ENCODE measurements at places on chromosomes 1 and 21.

DNA sequence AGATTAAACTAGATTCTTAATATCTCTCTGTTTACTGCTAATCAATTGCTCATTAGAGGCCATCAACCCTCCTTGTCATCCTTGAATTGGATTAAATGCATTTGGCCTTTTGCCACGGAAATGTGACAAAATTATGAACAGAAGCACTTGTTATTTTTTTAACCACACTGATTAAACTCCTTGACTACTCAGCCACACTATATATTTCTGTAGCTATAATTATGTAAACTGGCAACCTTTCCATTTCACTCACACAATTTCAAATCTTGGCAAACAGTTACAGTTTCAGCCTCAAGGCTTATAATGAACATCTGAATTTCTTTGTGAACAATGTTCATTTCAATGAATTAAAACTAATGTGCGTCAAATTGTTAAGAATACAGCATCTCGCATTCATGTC is 10.1 kb downstream of the ADAMTS5 start:
- DNase-seq = no peak

- no peak for DNase-seq
Observed at GRCh38 chr1:226606311-226607267, 58.0 kb downstream of the STUM start.

GRCh38 chr1:218456444-218456843 is 111.3 kb downstream of the TGFB2 start:
- DNase-seq = peak; percentile 54

- no peak for DNase-seq
Observed at GRCh38 chr21:32253215-32253641, 25.6 kb downstream of the MIS18A start.

DNA sequence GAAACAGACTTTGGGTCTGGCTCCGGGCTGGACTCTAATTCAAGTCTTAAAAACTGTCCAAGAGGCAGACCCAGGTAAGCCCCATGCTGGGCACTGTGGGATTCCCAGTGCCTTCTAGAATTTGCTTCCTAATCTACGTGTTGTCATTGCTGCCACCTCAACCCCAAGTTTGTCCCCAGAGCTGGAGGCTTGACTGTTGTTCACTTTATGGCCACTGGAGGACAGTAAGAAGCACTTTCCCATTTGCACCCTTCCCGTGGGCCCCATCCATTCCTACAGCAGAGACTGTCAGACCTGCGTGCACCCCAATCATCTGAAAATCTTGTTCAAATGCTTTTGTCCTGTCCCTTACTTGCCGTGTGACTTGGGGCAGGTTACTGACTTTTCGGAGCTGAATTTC is 29.4 kb upstream of the VASH2 start:
- peak; percentile 23 for DNase-seq

DNA sequence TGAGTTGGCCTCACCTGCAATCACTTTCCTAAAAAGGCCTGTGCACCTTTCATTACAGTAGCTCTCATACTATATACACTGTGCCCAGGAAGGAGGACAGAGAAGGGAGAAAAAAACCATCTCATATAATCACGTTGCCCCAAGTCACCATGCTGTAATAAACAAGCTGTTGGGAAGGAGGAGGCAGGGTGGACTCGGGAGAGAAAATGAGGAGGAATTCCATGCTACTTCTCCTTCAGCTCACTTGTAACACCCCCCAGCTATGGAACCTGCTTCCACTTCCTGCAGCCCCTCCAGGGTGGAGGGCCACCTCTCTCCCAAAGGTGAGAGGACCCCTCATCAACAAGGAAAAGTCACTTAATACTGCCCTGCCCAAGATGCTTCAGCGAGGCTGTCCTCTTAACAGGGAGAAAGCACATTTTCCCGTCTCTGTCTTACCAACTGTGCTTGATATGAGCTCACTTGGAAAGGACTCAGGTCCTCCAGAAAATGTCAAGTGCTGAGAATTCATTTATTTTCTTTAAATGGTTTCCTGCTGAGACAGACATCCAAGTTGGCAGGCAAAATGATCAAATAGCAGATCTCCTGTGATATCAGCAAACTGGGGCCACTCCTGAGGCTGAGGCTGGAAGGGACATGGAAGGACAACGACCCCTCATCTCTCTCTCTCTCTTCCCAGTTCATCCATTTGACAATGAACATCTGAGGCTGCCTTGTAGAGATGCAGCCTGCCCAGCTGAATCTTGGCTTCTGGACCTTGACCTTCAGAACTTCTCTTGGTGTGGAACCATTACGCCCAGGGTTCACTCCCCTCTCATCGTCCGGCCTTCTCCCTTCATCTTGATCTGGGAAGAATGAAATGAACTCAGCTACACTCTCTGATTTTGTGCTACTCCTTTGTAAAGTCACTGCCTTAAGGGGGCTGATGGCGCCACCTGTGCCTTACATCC is 54.0 kb downstream of the CAPN9 start:
- DNase-seq = no peak

DNA sequence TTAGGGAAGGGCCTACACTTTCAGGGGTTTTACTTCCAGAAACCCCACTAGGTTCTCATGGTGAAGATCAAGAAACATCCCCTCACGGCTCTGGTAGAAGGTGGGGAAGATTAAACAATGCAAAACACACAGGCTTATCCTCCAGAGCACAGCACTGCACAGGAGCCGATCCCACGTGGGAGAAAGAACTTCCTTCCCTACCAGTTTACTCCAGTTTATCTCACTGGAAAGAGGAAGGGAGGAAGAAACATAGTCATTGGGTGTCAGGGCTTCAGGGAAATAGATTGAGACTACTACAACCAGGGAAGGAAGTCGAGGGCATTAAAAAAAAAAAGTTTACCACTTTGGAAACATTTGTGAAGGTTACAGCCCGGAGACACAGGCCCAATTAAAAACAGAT is 164.4 kb downstream of the NTPCR start:
- DNase-seq = peak; percentile 81

GRCh38 chr1:40360631-40361030 is 12.9 kb upstream of the SMAP2 start:
- DNase-seq = no peak

DNA sequence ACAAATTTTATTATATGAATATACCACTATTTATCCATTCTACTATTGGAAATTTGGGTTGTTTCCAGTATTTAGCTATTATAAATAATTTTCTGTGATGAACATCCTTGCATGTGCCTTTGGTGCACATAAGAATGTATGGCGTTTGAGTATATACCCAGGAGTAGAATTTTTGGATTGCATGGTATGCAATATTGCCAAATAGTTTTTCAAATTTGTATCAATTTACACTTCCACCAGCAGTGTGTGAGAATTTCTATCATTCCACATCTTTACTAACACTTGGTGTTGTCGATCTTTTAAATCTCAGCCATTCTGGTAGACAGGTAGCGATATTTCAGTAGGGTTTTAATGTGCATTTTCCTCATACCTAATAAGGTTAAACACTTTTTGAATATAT is 9.2 kb upstream of the FNBP1L start:
- no peak for DNase-seq

DNA sequence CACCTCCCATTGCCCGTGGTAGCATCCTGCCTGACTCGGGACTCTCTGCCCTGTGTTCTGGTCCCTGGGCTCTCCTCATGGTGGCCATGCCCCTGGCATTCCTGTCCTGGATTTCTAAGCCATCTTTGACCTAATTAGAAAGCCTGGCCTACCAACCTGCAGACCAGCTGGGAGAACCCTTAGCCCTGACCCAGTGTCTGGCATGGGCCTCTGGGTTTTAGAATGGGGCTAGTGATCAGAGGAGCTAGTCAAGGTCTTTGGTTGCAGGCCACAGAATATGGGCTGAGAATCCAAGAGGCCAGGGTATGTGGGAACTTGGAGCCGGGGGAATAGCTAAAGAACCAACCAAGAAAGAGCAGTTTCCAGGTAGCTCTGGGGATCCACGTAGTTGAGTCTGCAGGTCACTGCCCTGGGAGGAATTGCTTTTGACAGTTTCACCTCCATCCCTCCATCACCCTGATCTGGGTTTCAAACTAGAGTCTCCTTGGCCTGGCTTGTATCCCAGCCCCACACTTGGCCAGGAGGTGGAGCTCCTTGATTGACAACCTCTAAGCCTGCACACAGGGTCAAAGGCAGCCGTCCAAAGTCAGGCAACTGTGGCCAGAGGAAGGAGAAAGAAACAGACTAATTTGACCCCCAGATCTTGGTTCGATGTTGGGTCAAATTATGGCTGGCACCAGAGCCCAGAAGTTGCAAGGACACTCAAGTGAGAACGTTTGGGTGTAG is 54.7 kb upstream of the ABCG1 start:
- peak; percentile 81 for DNase-seq

DNA sequence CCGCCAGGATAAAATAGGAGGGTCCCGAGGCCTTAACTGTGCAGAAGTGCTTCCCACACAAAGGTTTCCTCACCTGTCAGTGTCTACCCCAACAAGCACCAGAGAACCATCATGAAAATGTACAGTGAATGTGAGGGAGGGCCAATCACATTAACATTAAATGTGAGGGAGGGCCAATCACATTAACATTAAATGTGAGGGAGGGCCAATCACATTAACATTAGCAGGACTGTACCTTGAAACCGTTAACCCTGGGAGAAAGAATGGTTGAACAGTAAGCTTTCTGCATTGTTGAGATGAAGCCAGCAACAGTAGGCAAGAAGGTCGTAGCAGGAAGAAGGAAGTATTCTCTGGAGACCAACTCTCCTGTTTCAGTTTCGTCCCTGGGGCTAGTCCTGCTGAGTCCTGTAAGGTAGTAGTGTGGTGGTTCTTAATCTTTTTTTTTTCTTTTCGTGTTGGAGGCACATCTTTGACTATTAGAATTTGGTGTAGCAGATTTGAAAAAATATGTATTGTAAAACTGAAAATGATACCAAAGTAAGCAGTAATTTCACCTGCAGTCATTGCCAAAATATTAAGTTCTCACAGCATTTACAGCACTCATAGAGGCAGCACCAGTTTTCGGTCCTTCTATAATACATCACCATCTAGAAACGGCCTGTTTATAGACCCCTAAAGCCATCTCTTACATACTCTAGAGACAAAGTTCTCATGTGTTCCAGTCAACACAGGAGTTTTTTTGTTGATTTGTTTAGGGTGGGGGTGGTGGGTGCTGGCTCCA is 98.6 kb upstream of the PPP2R5A start:
- peak; percentile 51 for DNase-seq

DNA sequence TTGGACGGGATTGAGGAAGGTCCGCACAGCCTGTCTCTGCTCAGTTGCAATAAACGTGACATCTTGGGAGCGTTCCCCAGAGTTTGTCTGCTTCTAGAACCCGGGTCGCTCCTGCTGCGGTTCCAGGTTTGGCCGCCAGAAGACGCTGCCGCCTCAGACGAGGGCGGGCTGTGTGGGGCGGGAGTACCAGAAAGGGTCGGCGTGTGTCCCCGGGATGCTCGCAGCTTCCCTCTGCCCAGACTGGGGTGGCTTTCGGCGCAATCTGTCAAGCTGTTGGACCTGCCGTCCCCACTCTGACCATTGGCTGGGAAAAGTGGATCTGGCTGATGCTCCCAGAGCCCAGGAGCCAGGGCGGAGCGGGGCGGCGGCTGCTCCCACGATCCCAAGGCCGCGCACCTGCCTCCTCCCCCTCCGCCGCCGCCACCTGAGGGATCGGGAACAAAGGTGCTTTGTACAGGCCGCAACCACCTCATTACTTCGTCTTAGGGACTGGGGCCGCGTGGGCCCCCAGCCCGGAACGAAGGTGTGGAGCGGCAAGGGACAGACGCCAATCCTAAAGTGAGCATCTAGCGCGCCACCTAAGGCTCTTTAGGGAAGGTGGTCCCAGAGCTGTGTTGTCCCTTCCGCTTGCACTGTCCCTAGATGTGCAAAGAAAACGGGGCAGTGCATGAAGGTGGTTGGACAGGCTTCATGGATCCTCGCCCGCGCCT is 683 bp upstream of the EFNA4 start:
- no peak for DNase-seq

DNA sequence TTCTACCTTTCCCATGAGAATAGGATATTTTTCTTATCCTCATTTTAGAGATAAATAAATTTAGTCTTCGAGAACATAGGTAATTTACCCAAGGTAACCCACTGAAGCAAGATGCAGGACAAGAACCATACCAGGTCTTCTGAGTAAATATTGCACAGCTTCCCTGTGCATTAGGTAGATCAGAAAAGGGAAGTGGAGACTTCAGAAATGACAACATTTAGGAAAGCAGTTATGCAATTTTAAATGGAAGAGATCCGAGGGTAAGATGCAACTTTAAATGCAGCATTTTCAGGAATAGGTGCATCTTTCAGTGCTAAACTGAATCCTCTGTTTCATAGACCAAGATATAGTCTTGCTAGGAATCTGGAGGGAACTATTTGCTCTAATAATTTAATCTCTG is 206.4 kb upstream of the SGIP1 start:
- DNase-seq = no peak
